ENCODE measurements at places on chromosomes 4 and X.

DNA sequence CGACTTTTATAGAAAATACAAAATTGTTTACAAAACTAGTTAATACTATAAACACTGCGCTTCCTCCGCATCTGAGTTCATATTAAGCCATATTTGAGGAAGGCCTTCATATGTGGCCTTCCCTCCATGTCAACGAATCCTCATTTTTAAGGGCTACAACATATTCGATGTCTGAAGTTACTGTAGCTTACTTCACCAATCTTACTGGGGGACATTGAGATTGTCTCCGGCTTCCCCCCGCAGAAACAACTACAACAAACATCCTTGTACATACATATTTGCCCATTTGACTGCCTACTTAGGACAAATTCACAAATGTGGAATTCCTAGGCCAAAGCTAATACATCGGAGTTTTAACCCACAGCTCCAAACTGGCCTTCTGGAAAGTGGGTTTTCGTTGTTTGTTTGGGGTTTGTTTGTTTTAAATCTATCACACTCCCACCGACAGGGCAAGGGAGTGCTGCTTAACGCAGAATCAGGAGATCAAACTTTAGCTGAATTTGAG is 581 bp upstream of the FAM114A1 start:
- DNase-seq, result no peak

GRCh38 chrX:21798677-21799219 is 40.7 kb upstream of the MBTPS2 start:
- no peak for DNase-seq

DNA sequence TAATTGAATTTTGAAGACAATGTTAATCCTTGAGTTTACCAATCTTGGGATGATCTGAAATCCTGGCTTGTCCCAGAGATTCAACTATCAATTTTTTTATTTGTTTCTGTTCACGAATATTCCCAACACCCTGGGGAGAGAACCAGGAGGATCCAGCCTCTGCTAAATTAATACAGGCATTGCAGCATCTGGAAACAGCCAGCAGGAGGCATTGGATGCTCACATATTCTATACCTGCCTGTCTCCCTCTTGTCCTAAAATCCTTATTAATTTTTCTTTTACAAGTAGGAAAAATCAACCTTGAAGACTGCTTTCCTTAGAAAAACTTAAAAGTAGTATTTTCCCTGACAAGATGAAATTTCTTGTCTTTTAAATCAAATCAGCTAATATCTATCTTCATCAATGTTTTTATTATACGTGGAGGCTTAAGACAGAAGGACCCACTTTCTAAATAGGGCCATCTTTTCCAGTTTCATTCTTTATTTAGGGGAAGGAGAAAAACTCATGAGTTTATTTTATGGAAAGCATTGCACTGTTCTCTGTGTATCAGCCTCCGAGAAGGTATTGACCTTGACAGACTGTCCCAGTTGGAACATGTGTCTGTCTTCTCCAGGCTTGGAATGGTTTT is 102.4 kb downstream of the CLNK start:
- DNase-seq, result no peak

GRCh38 chr4:119233191-119233590 is 20.7 kb downstream of the USP53 start:
- DNase-seq, result no peak

- peak; percentile 44 for DNase-seq
Observed at GRCh38 chr4:41214136-41214824, at the start of gene APBB2. TSS of gene APBB2 (minus strand) at chr4:41214542. CDS start at chr4:41033254, 181,288 bp downstream.

DNA sequence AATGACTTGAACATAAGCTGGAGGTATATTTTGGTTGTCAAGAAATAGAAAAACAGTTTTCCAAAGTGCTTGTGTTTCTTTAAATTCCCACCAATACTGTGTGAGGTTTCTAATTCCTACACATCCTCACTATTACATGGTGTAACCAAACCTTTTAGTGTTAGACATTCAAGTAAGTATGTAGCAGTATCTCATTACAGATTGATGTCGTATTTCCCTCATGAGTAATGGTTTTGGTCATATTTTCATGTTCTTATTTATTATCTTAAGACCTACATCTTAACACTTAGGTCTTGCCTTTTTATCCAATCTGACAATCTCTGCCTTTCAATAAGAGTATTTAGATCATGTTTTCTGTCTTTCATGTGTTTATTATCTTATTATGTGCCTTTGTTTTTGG is 253.7 kb upstream of the ANXA10 start:
- no peak for DNase-seq

DNA sequence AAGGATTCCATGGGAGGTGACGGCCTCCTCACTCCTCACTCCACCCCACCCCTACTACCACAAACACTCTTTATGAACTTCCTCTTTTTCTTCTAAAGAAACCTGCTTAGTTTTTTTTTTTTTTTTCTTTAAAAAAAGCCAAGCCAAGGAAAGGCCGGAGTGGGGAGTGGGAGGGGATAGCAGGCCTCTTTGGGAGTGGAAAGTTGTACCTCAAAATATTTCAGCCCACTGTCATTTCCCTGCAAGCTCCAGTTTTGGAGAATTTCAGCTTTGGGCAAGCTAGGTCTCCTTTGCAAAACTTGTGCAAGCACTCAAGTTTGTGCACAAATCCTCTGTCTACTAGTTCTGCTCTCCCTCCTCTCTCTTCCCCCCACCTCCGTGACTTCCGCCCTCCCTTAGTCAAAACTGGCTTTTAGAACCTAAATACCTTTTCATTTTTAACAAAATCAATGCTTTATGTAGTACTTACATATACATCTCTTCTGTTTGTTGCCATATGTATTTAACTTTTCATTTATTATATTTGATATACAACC is 512 bp upstream of the ANTXR2 start:
- DNase-seq, result no peak

- no peak for DNase-seq
Observed at GRCh38 chrX:29090811-29091210, 503.6 kb downstream of the IL1RAPL1 start.

DNA sequence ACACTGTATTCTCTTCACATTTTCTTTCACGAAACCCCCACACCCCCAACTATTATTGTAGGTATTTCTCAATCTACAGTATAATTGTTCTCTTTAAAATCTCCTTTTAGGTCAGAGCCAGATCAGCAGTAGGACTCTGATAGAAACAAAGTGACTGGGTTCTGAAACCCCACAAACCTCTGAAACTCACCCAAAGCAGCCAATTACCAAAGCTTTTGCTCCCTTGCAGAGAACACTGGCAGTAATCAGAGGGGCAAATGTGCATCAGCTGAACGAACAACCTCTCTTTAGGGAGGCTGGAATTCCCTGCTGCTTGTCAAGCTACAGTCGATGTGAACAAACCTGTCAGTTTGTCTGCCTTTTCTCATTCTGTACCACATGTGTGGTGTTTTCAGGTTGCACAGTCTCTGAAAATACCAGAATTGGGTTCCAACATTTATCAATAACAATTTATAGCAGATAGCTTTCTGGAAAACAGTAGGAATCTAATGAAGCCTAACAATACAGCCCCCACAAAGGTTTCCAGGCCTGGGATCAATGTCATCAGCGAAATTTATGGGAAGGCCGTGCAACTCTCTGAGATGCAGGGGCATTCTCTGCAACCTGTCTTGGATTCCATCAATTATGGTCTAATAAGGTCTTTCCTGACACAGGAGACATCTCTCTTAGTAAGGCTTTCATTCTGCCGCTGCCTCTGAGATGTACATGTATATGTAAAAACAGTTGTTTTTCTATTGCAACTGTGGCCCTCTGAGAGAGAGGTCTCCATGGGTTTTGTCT is 395.9 kb downstream of the GPAT3 start:
- DNase-seq, result no peak

- no peak for DNase-seq
Observed at GRCh38 chrX:107741404-107741790, 34.2 kb downstream of the TSC22D3 start.

DNA sequence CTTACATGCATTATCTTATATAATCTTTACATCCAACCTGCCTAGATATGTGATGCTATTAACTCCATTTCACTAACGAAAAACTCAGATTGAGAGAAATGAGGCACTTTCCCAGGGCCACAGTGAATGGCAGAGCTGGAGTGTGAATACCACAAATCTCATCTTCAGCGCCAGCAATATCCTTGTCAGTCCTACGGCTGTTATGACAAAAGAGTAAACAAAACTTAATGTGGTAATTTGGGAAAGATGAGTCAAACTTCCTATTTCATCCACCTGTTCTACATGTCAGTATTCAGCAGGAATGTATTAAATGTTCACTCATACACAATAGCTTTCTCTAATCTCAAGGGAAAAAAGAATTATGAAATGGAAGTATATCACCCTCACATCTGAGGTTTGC is 56.9 kb downstream of the FAT1 start:
- DNase-seq, result no peak

- DNase-seq, result no peak
Observed at GRCh38 chr4:145484225-145484846, 2.7 kb downstream of the SMAD1 start.

- DNase-seq, result no peak
Observed at GRCh38 chr4:73922766-73923630, 53.8 kb downstream of the CXCL1 start.

- no peak for DNase-seq
Observed at GRCh38 chrX:40064055-40064597, 33.6 kb downstream of the BCOR start.

DNA sequence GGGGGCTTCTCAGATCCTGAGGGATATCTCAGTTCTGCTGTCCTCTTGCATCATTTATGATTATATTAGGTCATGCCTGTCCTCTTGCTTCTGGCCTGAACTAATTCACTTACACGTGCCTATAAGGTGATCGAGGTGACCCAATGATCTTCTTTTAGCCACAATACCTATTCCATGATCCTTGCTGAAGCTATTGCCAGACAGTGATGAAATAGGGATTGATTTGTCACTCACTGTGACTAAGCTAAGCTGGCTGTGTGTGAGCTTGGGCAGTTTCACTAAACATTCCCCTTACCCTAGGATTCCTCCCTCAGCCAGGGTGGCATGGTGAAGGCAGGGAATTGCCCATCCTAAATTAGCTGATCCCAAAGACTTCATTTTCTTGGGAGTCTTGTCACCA is 19.0 kb downstream of the HADH start:
- no peak for DNase-seq

DNA sequence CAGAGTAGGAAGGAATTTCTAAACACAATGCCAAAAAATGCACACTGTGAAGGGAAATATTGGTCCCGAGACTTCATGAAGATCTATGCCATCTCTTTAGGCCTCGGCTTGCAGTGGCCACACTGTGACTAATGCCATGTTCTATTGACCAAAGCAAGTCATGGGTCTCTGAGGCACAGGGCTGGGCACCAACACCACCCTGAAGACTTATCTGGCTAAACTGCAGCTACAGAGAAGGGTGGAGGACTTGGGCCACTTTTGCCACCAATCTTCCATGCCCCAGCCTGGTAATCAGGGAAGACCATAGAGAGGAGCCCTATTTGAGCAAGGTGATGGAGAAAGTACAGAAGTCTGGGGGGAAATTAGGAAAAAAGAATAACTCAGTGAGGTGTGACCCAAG is 42.1 kb downstream of the HMX1 start:
- no peak for DNase-seq

DNA sequence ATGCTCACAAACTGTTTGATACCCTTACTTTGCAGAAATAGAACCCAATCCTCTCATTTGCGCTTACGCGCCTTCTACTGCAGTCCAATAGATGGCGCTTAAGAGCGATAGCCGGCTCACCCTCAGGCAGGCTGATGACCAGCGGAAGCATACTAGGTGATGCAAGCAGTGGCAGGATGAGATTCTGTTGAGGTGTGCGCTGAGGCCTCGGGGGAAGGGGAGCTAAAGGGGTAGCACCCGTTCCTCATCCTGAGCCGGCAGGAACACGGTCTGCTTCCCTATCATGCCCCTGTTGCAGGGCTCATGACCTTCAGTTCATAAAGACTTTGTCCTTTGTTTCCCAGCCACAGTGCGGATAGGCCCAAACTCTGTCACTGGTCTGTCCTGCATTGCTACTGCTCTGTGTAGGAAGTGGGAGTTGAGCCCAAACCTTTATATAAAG is 628.9 kb downstream of the TLL1 start:
- no peak for DNase-seq

DNA sequence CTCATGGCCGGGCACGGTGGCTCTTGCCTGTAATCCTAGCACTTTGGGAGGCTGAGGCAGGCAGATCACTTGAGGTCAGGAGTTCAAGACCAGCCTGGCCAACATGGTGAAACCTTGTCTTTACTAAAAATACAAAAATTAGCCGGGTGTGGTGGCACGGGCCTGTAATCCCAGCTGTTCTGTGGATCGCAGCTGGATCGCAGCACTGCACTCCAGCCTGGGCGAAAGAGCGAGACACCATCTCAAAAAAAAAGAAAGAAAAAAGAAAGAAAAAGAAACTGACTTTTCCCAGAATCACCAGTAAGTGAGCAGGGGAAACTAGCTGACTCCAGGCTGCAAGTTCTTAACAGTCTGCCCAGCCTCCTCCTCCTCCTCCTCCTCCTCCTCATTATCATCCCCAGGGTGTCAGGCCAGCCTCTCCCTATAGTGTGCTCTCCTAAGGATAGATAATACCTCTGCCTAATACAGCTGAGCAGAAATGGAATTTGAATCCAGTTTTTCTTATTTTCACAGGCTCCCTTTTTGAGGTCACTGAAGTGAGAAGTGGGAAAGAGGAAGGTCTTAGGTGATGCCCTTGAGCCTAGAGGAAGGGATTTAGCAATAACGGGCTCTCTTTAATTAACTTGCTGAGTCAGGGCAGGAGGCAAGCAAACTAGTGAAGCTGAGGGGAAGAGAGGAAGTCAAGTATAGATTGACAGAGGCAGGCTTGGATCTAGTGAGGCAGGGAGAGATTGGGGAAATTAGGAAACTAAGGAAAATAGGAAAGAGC is 11.8 kb upstream of the ELF2 start:
- DNase-seq, result no peak

GRCh38 chrX:147788641-147789350 is 122.9 kb upstream of the FMR1 start:
- DNase-seq, result no peak

DNA sequence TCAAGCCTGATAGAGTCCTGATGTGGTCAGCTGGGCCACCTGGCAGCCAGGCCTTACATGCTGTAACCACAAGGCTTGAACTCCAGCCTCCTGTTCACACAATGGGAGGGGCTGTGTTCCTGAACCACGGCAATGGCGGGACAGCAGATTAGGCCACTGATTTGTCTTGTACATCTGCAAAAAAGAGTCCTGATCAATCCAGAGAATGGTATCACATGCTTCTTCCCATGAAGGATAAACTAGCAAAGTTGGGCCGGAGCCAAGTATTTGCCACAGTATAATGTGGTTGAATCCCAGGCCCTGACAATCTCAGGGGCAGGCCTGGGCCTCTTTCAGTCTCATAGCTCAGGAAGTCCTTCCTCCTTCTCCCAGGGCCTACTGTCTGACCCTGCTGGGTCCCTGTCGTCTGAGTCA is 2182.5 kb upstream of the AGA start:
- no peak for DNase-seq

Measured in activated CD4-positive, alpha-beta T cell treated with anti-CD3 and anti-CD28 coated beads for 24 hours (primary cell).